Activated T-cell treated with anti-CD3 and anti-CD28 coated beads, Interleukin-2, amount 50 U/mL, for 24 hours (primary cell): ENCODE measurements at places on chromosomes 13 and 19.
A peak's percentile ranks its signal among the peaks of the same experiment; 100 is the strongest.

GRCh38 chr13:95301968-95302393 lies 730 bp upstream of the ABCC4 start:
- DNase-seq: no peak

DNA sequence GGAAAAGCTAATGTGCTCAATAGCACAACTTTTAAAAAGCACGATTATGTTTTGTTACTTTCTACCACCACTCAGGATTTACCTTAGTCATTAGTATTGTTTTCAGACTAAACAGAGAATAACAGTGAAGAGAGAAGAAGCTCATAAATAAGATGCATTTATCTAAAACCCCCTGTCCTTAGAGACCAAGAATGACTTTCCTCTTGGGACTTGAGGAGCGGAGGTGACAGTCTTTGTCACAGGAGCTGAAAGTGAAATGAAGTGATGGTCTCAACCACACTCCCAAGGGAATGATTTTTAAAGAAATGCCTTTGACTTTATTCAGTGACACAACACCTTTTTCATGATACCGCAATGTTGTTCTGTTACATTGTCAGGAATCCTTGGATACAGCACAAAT lies 190.6 kb upstream of the NBEA start:
- DNase-seq: no peak

DNA sequence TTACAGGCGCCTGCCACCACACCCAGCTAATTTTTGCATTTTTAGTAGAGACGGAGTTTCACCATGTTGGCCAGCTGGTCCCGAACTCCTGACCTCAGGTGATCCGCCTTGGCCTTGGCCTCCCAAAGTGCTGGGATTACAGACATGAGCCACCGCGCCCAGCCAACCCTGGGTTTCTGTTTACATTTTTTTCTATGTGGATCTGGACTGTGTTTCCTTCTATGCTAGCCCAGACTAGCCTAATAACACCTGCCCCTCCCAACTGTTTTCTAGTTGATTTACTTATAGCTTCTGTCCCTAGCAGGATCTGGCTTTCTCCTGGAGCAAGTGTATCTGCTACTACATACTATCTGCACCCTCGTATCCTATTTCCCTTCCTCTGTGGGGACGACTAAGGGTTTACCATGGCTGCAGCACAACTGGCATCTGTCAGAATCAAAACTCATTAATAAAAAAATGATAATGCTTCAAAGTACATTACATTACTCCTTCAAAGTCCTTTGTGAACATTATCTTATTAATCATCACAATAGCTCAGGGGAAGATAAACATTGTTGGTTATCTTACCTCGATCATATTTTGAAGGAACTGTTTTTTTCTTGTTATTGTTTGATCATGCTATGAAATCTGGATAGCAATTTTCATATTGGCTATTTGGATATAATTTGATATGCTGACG lies 228.3 kb downstream of the KLF5 start:
- no peak for DNase-seq

GRCh38 chr13:88000787-88001186 lies 329.6 kb downstream of the SLITRK5 start:
- DNase-seq: no peak

GRCh38 chr19:4224470-4224869 lies 4.9 kb upstream of the EBI3 start:
- no peak for DNase-seq

DNA sequence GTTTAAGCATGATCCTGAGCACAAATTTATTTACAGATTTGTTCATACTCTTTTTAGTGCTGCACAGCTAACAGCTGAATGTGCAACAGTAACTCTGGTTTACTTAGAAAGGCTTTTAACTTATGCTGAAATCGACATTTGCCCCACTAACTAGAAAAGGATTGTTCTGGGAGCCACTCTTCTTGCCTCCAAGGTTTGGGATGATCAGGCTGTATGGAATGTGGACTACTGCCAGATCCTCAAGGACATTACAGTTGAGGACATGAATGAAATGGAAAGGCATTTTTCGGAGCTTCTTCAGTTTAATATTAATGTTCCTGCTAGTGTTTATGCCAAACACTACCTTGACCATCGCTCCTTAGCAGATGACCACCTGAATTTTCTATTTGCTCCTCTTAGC lies 16.0 kb downstream of the ZNF100 start:
- no peak for DNase-seq

DNA sequence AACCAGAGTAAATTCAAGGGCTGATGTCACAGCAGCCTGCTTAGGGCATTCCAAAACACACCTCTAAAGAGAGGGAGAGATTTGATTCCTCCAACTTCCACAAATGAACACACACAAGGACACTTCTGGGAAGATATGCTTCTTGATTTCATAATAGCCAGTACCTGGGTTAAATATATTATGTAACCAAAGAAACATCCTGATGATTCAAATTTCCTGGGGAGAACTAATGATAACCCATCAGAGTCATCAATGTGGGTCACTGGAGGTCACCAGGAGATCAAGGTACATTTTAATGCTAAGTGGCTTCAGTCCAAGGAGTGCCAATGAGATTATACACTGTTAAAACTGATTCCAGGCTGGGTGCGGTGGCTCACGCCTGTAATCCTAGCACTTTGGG lies 54.0 kb upstream of the DOCK9 start:
- DNase-seq: no peak

GRCh38 chr13:76795701-76796695 lies 90.2 kb downstream of the KCTD12 start:
- DNase-seq: no peak

- DNase-seq: no peak
Measured at GRCh38 chr19:9308091-9308770, 1.4 kb downstream of the ZNF699 start.

- no peak for DNase-seq
Measured at GRCh38 chr13:94298346-94298745, 181.1 kb downstream of the DCT start.

GRCh38 chr19:46995492-46995891 lies 24.1 kb upstream of the NPAS1 start:
- no peak for DNase-seq

- DNase-seq: no peak
Measured at GRCh38 chr13:81676008-81676407, 1335.1 kb upstream of the SPRY2 start.

DNA sequence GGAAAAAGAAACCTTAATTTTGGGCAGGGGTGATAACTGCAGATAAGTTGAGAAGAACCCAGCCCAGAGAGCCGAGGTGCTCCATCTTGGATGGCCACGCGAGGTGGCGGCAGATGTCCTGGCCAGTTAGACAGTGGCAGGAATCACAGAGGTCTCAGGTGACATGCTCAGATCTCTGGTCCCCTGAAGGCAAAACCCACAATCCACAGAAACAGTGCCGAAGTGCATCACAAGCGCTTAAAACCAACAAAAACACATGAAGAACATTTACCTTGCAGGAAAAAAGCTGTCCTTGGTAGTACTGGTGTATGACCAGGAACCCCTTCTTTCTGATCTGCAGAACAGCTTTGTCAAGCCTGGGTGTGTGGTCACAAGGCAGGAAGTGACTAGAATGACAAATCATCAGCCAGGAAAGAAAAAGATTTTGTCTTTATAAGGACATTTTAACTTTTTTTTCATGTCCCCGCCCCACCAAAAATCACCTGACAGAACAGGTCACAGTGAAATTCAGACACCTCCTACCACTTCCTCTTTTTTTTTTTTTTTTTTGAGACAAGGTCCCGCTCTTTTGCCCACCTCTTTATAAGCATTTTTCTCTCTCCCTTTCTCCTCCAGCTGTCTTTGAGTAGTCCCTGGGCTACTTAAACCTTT lies at the start of gene LCP1:
LCP1 (minus strand) TSS at position 338 of the 651 bp plus-strand sequence. CDS start 22,515 bp downstream, outside the sequence.
- peak; percentile 74 for DNase-seq

GRCh38 chr19:53246498-53246897 lies 8.2 kb downstream of the ZNF677 start:
- no peak for DNase-seq
